ENCODE measurements at places on chromosomes 13 and 19.
A peak's percentile ranks its signal among the peaks of the same experiment; 100 is the strongest.

GRCh38 chr13:77048681-77049080 is 21.7 kb upstream of the FBXL3 start:
- no peak for DNase-seq

- DNase-seq, result no peak
Measured at GRCh38 chr13:112133499-112134390, 66.8 kb downstream of the SOX1 start.

GRCh38 chr19:4149518-4150288 is 3.7 kb upstream of the CREB3L3 start:
- DNase-seq, result no peak

GRCh38 chr19:45403781-45404556 is 900 bp downstream of the PPP1R13L start:
- peak; percentile 61 for DNase-seq
